ENCODE measurements at places on chromosomes 2 and 18.
A peak's percentile ranks its signal among the peaks of the same experiment; 100 is the strongest.

DNA sequence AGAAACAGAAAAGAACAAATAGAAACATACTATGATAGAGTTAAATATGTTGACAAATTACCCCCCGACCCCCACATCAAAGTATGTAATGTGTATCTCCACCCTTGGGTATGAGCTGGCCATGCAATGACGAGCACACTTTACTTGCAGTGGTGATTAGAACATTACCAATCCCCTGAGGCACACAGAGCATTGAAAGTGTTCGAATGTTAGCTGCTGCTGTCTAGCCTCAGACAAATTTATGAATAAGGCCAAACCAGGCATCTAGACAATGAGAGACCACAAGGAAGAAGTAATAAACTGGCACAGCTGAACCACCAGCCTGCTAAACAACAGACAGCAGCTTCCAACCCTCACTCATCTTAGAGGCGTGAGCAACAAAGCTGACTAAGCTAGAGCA is 380.5 kb downstream of the DSEL start:
- DNase-seq, result no peak

GRCh38 chr18:25350489-25351251 is 1.3 kb downstream of the ZNF521 start:
- peak; percentile 22 for DNase-seq

- no peak for DNase-seq
Measured at GRCh38 chr2:217916504-217917254, 86.1 kb downstream of the TNS1 start.

GRCh38 chr2:122062506-122062905 is 307.1 kb downstream of the TSN start:
- no peak for DNase-seq

DNA sequence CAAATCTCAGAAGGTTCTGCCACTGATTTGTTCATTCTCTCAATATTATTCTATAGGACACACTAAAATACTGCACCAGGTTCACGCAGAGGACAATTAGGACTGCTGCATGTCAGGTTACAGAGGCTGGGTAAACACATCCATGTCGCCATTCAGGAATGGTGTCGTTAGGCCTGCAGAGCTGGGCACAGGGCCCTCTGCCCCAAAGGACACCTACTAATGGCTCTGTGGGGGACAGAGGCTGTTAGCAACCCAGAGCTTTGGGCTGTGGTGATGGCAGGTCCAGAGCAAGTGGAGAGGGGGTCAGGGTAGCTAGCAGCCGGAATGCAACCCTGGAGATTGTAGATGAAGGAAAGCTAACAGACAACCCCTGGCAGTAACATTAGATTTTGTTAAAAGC is 115.9 kb downstream of the TTC32 start:
- DNase-seq, result no peak

GRCh38 chr2:111071600-111072171 is 49.0 kb upstream of the BCL2L11 start:
- DNase-seq, result peak; percentile 93

- peak; percentile 85 for DNase-seq
Measured at GRCh38 chr2:48567671-48568070, 37.7 kb downstream of the STON1 start.

GRCh38 chr2:237181844-237182243 is 96.2 kb downstream of the COPS8 start:
- peak; percentile 90 for DNase-seq

DNA sequence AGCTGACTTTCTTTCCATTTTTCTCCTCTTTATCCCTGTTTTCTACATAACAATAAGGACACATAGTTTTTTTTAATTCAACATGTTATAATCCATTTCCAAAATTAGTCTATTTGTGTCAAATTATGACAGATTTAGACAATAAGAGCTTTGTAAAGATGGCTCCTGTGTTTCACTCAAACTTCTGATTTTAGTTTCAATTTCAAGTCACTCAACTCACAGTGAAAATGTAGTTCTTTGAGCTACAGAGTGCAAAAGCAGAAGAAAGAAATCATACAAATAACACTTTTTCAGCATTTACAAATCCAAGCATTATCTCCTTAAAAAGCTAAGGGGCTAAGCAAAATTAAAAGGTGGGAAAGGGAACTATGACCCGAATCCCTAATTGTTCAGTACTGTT is 340.7 kb upstream of the TRIB2 start:
- DNase-seq, result no peak

DNA sequence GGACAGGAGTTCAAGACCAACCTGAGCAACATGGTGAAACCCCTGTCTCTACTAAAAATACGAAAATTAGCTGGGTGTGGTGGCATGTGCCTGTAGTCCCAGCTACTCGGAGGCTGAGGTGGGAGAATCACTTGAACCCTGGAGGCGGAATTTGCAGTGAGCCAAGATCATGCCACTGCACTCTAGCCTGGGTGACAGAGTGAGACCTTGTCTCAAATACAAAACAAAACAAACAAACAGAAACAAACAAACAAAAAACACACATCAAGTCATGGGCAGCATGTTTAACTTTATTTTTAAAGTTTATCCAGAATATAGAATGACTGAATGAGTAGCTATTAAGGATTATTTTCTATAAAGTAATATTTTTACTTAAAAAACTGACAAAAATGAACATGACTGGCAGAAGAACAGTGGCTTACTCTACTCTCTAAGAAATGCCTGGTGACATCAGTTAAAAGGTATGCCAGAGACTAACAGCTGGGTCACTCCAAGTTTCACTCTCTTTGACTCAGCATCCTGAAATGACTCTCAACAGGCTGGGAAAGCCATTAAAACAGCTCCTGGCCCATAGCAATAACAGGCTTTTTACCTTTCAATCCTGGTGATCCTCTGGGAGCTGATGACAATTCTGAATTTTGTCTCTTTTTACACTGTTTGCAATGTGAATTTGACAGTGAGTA is 281.6 kb upstream of the STON1 start:
- DNase-seq, result peak; percentile 81
